ENCODE measurements at places on chromosomes 1 and 21.

GRCh38 chr1:172321451-172321850 is 99.0 kb upstream of the C1orf105 start:
- no peak for DNase-seq

DNA sequence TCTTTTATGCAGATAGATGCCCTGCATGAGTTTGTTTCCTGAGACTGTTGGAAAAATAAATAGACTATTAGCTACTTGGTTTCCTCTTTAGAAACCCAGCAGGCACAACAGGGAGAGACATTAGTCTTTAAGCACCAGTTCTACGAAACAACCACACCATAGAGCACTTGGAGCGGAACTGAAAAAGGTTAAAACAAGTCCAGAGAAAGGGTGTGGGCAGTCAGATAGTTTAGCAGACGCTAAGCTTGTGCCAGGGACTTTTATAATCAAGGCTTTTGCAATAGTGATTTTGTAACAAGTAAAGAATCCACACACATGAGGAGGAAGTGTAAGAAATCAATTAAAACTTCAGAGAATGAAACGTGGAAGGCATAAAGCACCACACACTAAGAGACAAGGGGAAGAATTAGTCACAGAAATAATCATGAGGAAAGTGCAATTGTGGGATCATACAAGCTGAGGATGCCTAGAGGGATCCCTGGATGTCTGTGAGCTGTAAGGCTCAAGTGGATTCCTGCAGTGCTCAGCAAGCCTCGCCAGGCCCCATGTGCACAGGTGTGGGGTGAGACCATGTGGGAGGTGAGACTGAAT is 37.8 kb upstream of the TLR5 start:
- DNase-seq, result no peak

GRCh38 chr1:76830373-76830772 is 36.9 kb upstream of the ST6GALNAC5 start:
- DNase-seq, result no peak

DNA sequence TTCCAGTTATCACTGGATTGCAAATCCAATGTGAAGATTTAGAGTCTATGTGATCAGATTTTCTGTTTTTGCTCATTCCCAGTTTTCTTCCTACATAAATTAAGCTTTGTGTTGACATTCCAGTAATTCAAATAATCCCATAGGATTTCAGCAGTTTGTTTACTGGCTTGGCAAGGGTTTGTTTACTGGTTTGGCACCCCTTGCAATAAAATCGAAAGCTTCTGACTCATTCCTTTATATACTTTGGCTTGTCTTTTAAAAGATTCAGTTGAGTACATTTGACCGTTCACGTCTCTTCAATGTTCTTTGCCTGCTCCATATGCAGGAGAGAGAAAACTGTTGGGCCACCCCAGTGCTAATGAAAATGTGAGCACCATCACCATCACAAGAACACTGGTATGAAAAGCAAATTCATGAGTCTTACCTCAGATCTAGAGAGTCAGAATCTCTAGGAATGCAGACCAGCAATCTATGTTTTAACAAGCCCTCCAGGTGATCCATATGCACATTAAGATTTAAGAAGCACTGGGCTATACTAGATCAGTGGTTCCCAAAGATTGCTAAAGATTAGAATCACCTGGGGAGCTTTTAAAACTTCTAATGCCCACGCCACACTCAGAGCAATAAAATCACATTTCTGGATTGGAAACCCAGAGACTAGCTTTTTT is 32.8 kb downstream of the ZC3H11B start:
- DNase-seq, result no peak

- no peak for DNase-seq
Measured at GRCh38 chr1:236916131-236916800, 88.0 kb downstream of the MT1HL1 start.

DNA sequence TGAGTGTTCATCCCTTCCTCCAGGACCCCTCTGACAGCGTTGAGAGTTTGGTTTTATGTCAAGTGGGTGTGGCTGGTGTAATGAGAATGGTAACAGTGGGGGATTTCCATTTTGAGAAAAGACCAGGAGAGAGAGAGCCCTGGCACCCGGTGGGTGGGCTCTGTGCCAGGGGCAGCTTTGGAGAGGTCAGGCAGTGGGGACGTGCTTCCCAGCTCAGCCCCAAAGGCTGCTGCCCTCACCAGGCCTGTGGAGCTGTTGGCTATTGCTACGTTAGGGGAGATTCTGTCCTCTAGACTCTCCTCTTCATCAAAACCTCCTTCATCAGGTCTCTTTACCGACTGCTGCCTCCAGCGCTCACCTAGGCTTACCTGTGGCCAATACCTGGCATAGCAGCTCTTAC is 176.3 kb downstream of the PTPRU start:
- DNase-seq, result no peak

DNA sequence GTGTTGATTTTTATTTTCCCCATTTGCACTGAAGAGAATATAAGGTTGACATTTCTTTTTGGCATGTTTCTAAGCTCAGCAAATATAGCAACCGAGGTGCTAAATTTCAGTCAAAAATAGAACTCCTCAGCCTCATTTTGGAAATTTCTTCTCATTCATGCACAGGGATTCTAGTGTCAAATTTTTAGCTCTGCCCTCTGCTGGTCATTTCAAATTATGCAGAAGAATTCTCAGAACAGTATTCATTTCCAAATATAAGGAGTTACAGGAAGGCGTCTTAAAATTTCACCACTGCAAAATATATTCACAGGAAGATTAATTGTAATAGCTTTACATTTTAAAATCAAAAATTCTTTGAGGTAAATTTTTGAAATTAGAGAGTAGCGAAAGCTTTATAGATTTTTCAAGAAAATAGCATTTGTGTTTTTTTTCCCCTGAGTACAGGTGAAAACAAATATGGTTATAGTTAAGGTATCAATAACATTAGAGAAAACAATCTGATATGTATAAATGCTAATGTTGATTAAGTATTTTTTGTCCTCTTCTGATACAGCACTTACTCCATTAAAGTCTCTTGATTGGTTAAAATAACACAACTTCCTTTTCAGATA is 57.9 kb downstream of the FMN2 start:
- no peak for DNase-seq
